ENCODE measurements at places on chromosomes 5 and 9. TPM values are rescaled to one million over a fixed set of nuclear protein-coding genes. Genes with fewer than 3 reads are reported as not detected.

GRCh38 chr9:112361601-112362000, 18.3 kb upstream of the HSDL2 start:
- DNase-seq: no peak

DNA sequence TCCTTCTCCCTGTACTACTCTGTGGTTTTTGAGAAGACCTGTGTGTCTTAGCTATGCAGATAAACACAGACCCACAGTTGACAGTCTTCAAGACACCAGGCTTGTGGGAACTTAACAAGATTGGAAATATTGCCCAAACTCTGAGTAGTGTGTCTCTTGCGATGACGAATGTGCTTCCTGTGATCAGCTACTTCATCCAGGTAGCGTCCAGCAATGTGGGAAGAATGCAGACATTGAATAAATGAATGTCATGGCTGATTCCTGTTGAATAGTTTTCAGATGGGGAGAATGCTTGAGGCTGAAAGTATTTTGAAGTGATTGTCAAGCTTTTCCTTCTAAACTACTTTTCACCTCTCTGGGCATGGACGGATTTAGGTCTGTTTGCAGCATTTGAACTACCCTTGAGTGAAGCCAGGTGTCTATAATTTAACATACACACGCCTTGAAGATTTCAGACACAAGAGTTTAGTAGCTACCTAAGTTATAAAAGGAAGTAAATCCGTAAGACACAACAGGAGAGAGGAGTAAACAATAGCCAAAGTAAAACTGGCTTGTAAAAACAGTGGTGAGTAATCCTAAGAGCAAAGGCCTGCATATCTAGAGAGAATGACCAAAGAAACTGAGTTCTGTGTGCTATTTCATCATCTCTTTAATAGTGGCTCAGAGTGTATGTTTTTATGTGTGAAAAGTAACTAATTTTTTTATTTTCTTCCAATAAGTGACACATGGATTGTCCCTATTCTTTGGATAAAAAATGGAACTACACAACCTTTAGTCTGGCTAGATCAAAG, 30.0 kb upstream of the ARL14EPL start:
- DNase-seq: no peak

GRCh38 chr9:109855540-109855939, 75.5 kb downstream of the PALM2AKAP2 start:
- no peak for DNase-seq

GRCh38 chr5:151406322-151406947, 41.0 kb upstream of the SLC36A1 start:
- DNase-seq: no peak

DNA sequence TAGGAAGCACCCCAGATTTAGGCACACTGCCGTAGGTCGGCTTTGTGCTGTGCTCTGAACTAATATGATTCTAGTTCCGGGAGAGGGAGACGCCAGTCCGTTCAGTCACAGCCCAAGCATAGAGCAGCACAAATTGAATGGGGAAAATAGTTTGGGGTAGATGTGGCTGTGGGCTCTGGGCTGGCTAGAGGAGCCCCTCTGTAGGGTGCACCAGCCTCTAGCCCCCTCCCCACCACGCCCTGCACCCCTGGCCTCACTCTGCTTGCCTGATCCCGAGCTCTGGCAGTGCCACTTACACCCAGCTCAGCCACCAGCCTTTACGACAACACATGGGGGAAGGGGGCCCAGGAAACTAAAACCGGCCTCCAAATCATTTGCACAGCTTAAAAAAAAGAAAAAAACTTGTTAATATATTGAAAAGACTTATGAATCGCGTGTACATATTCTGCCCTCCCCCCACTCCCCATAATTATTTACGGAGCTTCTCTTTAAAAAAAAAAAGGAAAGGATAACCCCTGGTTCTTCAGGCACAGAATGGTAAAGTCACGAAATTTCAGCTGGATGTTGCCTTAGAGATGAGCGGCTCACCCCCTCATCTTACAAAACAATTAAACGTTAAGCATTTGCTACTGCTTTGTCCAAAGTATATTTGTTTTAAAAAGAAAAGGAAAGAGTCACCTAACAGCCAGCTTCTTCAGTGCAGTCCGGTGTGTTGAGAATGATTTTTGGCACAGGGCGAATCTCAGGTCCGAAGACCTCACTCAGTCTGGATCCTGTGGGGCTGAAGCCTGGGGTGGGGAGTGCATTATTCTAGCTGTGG, 3.5 kb downstream of the LMX1B start:
- no peak for DNase-seq

DNA sequence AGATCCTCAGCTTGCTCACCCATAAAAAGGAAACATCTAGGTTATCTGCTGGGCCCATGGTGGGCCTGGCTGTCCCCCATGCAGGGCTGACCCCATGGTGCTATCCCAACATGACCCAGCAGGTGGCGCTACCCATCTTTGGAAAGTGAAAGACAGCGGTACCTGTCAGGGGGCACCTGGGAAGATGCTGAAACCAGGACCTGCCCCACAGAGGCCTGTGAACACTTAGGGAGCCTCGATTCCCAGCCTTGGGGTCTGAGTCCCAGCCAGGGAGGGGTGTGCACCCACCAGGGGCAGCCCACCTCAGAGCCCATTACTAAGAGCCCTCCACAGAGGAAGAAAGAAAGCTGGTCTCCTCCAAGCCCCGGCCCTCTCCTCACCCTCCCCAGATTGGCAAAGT, 46.6 kb upstream of the IPPK start:
- DNase-seq: no peak

DNA sequence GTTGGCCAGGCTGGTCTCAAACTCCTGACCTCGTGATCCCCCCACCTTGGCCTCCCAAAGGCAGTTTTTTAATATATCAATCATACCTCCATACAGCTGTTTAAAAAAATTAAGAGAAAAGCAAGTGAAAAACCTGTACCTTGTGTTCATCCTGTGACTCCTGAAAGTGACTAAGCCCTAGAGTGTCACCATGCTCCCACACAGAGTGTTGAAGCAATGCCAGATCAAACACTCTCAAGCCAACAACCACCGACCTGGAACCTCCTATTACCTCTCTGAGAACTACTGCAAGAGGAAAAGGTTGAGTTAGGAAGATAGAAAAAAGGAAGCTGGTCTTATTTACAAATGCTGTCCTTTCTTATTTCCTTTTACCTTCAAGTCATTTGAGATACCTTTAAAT, 123.5 kb downstream of the RASEF start:
- no peak for DNase-seq

DNA sequence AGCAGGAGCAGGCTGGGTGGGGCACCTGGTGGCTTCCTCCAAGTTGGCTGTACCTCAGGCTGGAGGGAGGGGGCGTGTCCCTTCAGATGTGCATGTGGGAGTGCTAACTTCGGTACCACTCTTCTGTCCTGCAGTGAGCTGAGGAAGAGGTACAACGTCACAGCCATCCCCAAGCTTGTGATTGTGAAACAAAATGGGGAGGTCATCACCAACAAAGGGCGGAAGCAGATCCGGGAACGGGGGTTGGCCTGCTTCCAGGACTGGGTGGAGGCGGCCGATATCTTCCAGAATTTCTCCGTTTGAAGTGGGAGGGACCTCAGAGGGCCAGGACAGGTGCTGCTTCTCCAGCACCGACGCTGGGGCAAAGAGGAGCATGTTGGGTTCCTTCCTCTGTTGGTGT, 9.3 kb downstream of the NXNL2 start:
- no peak for DNase-seq

ODF2 gene
- total RNA-seq: 26.5 TPM

PCDHGA6 gene
- total RNA-seq: 5.4 TPM

ACOT12 gene
- 0.41 TPM for total RNA-seq
